ENCODE measurements at places on chromosomes 5 and 9. TPM values are rescaled to one million over a fixed set of nuclear protein-coding genes. Genes with fewer than 3 reads are reported as not detected.
A peak's percentile ranks its signal among the peaks of the same experiment; 100 is the strongest.

Gene SLC31A1
- total RNA-seq = 16.7 TPM

Gene CRHBP
- not detected for total RNA-seq

Gene WDR5
- total RNA-seq = 64.6 TPM

Gene RNF180
- not detected for total RNA-seq

Gene GABRA1
- total RNA-seq = not detected

DNA sequence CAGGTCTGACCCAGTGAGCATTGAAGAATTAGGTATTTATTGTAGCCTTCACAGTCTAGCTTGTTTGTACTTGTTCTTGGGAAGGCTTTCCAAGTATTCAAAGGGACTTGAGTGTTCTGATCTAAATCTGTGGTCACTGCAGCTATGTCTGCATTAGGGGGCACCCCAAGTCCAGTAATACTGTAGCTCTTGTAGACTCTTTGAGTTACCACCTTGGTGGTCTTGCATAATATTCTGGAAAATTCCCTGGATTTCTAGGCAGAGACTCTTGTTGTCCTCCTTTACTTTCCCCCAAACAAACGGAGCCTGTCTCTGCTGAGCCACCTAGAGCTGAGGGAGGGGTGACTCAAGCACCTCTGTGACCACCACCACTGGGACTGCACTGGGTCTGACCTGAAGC, 149.5 kb upstream of the DHFR start:
- DNase-seq = no peak

GRCh38 chr5:173963867-173964441, 25.0 kb upstream of the C5orf47 start:
- DNase-seq = no peak

GRCh38 chr9:105554042-105554441, 3.9 kb upstream of the FKTN start:
- DNase-seq = no peak

- DNase-seq = no peak
Measured at GRCh38 chr9:136757328-136757727, 715 bp downstream of the LCN8 start.

- no peak for DNase-seq
Measured at GRCh38 chr9:111762556-111762955, 32.2 kb downstream of the SHOC1 start.

DNA sequence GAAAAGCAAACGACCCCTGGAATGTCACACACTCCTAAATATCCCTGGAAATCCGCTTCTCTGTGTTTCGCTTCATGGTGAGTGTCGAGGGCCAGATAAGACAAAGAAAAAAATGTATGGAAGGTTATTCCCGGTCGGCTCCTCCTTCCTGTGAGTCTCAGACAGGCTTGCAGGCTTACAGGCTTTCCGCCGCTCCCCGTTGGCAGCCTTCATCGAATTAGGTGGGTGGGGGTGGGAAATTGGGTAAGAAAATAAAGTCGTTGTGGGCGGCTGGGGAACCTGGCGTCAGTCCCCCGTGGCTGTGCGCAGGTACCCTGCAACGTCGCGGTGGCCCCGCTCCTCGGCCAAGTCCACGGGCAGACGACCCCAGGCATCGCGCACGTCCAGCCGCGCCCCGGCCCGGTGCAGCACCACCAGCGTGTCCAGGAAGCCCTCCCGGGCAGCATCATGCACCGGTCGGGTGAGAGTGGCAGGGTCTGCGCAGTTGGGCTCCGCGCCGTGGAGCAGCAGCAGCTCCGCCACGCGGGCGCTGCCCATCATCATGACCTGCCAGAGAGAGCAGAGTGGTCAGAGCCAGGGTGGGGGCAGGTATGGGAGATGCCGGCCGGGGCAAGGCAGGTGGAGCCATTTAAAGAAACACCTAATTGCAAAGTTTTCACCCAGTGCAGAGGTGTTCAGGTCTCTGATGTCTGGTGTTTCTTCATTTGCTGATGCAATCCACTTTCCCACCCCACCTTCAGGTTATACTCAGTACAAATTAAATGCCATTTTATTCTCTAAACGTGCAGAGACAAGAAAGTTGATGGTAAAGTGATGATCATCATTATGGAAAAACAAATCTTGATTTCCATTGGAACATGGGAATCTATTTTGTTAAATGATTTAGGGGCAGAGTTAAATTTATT, 3.2 kb downstream of the CDKN2B start:
- DNase-seq = no peak

DNA sequence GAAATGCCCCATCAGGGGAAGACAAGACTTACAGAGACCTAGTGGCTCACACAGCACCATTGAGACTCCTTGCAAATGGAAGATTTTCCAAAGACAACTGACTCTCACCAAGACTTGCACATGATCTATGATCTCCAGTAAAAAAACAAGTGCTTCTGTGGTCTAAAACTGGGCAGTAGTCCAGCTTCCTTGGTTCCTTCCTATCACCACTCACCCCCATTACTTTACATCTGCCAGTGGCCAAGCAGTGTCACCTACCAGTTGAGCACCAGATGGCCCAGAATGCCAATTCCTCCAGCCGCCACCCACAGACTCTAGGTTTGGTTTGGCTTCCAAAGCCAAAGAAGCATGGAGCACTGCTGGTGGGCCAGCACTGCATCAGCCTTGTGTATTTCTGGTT, 47.7 kb downstream of the SH3TC2 start:
- no peak for DNase-seq

DNA sequence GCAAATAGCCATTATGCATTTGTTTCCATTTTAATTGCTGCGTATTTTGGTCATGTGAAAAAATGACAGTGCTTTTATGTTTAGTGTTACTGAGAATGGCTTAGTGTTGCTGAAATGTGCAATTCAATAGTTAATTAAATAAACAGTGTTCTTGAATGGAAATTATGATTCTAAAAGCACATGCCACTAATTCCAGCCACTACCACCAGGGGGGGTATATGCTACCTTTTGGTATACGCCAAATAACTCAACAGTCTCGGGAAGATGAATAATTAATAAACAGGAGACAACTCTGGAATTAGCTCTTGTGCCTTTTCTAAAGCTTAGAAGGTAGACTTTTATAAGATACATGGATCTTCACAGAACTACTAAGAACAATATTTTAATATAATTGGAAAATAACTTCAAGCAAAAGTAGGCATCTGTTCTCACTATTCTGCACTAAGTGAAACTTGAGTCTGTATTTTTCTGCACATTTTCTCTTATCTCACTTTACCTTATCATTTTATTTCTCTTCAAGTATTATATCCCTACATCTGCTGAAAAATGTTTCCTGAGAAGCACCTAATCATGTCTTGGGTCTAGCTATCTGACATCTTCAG, 83.5 kb upstream of the MINAR2 start:
- DNase-seq = peak; percentile 18

DNA sequence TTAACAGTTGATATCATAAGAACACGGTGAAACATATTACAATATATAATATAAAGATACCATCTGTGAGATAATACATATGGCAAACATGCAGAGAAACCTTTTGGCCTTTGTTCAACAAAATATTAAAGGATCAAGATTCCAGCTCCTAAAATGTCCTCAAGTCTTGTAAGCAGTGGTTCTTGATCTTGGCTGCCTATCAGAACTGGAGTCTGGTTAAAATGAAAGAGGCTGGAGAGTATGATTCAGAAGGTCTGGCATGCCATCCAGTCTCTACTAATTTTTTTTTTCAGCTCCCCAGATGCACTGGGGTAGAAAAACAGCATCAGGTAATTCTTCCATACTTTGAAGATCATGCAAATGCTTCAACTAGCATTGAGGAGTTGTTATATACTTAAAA, 83.2 kb downstream of the TNC start:
- DNase-seq = no peak

DNA sequence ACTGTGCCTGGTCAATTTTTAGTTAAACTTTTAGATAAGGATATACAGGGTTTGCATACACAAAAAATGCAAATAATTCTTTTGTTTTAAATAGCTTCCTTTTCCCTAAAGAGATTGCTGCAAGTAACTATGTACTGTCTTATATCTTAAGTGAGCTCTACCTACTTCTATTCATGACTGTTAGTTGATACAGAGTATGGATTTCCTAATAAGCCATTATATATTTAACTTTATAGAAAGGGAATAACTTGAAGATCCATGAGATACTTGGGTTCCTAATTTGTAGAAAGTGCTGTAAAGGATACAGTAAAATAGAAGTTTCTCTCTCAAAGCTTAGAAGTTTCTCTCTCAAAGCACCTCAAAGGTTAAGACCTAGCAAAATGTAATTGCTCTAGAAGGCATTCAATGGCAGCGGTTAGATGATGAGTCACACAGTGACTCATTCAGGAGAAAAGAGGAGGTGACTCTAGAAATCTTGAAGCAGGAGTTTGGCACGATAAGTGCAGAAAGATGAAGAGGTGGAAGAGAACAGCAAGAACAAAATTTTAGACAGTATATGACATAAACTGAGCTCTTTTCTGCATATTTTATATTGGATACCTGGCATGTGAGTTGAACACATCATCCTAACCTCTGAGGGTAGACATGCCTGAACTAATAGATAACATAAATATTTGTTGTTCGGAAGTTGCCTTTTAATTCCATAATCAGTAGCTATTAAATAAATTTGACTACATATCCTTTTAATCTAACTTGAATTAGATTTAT, 5.5 kb upstream of the DNAJC21 start:
- peak; percentile 31 for DNase-seq

- no peak for DNase-seq
Measured at GRCh38 chr9:20728493-20729220, 44.6 kb downstream of the FOCAD start.

GRCh38 chr9:108634672-108635462, 220.9 kb downstream of the ACTL7B start:
- DNase-seq = no peak

GRCh38 chr9:31185831-31186230, 1198.6 kb upstream of the ACO1 start:
- no peak for DNase-seq

All from activated naive CD8-positive, alpha-beta T cell treated with anti-CD3 and anti-CD28 coated beads for 36 hours (primary cell).